HAP-1 (cell line): ENCODE measurements at places on chromosomes 16 and 17.

GRCh38 chr17:37358098-37358829, 17.5 kb upstream of the C17orf78 start:
- DNase-seq, result peak; percentile 88

- no peak for DNase-seq
Observed at GRCh38 chr16:89401641-89402445, 88.5 kb downstream of the ANKRD11 start.

GRCh38 chr17:29162909-29163341, 17.3 kb downstream of the MYO18A start:
- DNase-seq, result no peak

DNA sequence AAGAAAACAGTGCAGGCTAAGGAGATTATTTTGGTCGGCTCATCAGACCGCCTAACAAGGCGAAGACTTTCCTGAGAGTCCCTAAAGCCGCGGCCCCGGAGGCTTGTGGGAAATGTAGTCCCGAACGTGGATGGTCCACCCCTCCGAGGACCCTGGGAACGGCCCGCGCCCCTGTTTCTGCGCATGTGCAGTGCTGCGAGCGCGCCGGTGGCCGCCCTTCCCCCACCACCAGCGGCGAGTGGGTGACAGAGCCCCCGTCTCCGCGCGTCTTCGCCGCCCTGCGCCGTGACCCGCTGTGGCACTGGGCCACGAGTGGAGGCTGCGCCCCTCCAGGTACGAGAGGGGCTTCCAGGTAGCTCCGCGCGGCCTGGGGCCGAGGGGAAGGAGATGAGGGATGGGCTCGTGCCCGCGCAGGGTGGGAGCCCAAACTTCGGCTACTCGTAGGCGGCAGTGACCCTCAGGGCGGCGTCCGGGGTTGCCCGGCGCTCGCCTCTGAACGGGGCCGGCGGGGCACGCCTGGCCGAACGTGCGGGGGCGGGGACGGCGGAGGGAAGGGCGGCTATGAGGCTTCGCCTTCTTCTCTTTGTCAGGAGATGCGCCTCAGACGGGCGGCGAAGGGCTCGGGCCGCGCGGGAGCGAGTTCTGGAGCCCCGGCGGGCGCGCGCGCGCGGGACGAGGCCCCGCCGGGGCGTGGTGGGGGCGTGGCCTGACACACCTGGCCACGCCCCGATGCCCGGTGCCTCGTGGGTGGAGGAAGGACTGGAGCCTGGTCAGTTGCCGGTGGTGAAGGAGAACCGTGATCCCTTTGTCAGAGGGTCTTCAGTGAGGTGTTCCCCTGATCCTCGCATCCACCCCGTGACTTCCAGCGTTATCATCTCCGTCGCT, at the start of gene ZFP1:
Gene ZFP1 (plus strand): TSS at position 214 of the 885 bp plus-strand sequence. CDS start 4,428 bp downstream, outside the sequence.
- DNase-seq, result peak; percentile 97

GRCh38 chr16:29007730-29008593, 23.1 kb downstream of the LAT start:
- no peak for DNase-seq

DNA sequence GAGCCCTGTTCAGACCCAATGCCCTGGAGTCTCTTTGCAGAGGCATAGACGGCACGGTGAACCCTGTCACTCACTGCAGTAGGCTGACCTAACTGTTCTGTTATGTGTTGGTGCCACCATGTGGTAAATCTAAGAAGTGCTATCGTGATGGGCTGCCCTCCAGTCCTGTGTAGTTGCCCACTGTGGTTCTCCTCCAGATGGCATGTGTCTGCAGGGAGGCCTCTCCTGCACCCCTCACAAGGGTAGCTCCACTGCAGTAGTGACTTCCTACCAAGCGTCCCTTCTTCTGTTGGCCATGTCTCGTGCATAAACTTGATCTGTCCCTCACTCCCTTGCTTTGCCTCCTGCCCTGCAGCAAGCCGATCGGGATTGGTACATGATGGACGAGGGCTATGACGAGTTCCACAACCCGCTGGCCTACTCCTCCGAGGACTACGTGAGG, 5.8 kb downstream of the DHX38 start:
- peak; percentile 13 for DNase-seq

DNA sequence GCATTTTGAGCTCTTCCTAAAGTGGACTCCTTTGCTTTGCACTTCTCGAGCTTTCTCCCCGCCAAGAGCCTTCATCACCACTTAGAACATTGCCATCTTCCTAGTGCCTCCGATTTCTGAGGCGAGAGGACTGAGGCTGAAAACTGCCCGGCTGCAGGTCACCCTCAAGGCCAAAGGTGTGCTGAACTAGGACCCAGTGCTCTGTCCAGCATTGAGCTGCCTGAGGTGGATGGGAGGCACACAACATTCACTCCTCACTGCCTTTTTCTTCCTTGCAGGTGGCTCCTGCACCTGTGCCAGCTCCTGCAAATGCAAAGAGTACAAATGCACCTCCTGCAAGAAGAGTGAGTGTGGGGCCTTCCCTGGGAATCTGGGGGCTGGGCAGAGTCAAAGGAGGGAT, 5.4 kb downstream of the MT1A start:
- no peak for DNase-seq

DNA sequence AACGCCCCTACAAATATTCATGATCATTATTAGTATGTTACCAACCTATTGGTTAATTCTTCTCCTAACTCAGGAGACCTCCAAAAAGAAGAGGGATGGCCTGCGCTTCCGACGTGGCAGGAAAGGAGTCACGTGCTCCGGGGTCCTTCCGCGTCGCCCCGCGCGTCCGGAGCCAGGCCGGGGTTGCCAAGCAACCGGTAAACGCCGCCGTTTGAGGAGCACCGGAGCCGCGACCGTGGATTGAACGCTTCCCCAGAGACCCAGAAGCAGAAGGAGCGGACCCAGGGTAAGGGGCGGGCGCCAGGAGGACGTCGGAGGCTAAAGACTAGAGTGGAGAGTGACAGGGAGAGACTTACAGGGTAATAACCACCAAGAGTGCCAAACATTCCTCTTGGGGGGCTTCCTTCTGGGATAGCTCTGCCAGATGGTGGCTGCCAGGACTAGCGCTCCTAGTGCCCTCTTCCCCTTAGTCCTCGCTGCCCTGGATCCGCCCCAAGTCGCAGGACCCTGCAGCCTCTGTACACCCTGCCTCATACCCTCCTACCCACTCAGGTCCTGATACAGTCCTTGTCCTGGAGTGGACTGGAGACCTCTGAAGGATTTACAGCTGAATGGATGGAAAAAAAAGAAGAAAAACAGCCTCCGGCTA, at the start of gene DNAI2:
Gene DNAI2 (plus strand): TSS at position 175 of the 649 bp plus-strand sequence. CDS start 7,584 bp downstream, outside the sequence.
- DNase-seq, result no peak

DNA sequence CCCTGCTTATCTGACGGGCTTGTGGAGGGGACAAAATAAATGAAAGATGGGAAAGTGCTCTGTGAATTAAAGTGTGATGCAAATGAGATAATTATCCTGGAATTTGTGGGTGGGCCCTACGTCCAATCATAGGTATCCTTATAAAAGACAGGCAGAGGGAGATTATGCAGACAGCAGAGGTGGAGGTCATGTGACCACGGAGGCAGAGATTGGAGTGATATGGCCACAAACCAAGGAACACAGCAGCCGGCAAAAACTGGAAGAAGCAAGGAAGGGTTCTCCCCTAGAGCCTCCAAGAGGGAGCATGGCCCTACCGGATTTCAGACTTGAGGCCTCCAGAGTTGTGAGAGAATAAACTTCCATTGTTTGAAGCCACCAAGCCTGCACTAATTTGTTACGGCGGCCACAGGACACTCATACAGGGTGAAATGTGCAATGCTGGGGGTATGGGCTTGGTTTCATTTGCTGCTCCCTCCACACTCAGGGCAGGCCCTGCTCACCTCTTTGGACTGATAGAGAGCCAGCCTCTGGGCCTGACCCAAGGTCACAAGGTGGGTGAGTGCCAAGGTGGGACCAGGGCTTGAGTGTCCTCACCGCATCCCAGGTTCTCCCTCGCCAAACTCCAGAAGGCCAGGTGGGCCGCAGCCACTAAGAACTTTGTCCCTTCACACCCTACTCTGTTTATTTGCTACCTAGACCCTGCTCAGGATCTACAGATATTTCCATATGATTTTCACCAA, 149.6 kb upstream of the TNRC6C start:
- no peak for DNase-seq

DNA sequence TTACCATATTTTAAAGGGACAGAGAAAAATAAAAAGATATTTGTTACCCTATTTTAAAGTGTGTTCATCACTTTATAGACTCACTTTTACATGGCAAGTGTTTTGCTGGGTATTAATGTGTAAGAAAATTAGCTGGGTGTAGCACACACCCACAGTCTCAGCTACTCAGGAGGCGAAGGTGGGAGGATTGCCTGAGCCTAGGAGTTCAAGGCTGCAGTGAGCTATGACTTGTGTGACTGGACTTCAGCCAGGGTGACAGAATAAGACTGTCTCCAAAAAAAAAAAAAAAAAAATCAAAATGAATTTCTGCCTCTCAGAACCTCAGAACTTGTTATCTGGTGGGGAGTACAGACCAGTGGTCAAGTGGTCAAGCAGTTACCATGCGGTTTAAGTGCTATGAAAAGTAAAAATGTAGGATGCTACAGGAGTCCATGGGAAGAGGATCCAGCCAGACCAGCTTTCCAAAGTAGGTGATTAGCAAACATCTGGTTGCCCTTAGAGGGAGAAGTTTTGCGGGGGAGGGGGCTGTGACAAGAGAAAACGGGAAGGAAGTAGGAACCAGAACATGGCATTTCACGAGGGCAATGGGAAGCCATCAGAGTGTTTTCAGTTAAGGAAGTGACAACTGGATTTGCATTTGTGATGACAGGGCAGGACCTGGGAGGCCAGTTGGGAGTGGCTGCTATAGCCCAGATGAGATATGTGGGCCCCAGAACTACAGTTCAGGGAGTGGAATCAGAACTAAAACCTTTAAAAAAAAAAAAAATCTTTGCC, 13.9 kb downstream of the CNEP1R1 start:
- DNase-seq, result no peak
